ENCODE measurements at places on chromosomes 4 and X.

- DNase-seq = no peak
Observed at GRCh38 chrX:45822124-45822523, 621.4 kb upstream of the DIPK2B start.

DNA sequence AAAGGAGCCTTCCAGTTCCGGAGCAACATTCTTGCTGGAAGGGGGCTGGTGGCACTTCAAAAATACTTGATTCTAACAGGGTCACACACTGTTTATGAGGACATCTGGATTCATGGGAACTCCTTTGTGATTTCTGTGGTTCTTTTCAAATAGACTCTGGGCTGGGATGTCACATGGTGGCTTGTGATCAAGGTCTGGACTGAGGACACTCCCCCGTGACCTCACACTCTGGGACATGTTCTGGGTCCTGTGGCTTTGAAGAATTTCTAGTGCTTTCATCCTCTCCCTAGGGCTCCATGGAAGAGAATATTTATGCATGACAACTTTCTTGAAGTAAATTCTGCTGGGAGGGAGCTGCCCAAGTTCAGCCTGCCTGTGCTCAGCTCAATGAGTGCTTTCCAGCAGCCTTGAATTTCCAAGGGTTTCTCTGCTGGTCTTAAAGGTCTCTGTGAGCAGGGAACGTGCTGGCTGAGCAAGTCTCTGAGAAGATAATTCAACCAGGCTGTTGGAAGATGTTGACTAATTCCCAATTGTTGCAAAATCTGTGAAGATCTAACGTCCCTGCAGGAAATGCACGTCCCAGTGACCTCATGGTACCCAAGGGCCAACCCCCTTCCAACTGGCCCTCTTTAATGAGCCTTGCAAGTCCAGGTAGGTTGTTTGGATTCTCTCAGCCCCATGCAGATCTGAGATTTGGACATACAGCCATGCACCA lies 36.3 kb downstream of the GPR143 start:
- DNase-seq = no peak

- no peak for DNase-seq
Observed at GRCh38 chr4:128510850-128511249, 223.2 kb upstream of the PGRMC2 start.

DNA sequence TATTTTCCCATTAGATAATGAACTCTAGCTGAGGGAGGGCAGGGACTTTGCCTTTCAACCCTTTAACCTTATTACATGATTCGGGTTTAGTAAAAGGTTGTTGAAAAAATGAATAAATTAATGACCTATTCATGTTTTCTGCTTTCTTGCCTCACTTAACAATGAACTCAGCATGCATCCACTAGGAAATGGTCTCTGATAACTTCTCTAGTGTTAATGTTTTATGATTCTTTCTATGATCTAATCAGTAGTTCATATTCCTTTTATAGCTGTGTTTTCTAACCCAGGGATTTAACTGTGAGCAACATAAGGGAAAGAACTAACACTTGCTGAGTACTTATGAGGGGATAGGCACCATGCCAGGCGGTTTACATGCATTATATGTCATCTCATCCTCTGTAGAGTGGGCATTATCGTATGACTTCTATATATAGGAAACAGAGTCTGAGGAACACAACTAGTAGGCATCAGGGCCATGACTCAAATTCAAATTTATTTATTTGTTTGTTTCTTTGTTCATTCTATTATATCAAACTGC lies 236.7 kb upstream of the MAB21L2 start:
- DNase-seq = no peak

DNA sequence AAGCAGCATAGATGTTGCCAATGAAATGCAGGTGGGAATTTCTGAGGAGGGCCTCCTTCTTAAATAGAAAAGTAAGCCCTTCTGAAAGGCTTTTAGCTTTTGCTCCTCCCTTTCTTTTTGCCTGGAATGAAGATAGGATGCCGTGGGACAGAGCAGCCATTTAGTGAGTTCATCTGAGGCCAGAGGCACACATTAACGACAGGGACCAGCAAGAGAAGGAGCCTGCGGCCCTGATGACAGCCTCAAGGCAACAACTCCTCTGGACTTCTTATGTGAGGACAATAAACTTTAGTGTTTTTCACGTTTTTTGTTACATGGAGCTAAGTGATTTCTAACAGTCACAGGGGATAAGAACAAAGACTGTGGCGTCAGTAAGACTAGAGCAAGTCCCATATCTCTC lies 1.1 kb upstream of the BDH2 start:
- DNase-seq = no peak

GRCh38 chrX:21632027-21632426 lies 26.1 kb downstream of the KLHL34 start:
- DNase-seq = no peak

- no peak for DNase-seq
Observed at GRCh38 chr4:77169481-77169880, 12.5 kb downstream of the CCNG2 start.

GRCh38 chr4:2489841-2490552 lies 21.1 kb downstream of the RNF4 start:
- no peak for DNase-seq
